ENCODE measurements at places on chromosomes 7 and 10. TPM values are rescaled to one million over a fixed set of nuclear protein-coding genes. Genes with fewer than 3 reads are reported as not detected.

DNA sequence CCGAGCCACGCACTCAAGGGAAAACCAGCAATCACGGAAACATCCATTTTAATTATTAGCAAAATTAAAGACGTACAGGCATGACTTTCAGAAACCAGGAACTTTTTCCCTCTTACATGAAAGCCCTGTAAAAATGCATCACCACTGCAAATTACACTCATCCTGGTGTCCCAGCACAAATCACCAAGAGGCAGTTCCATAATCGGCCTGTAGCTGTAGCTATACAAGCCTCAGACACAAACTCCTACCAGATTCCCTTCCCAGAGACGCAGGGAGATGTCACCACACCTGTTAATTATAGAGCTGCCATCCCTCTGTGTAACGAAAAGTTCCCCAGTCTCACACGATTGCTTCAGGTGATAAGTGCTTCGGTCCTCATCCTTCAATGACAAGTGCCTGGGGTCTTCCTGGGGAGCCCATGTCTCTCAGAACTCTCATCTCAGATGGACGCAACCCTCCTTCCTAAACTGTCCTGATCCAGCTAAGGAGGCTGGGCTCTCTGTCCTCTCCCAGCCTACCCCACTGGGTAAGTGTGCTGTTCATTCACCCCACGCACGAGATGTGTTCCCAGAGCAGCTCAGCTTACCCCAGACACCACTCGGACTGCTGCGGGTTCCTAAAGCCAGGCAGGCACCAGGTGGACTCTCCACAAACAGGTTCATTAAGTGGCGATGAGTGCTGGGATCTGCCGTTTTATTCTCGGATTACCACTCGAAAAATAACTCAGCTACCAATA, 5.9 kb downstream of the FGFR2 start:
- DNase-seq, result no peak

DNA sequence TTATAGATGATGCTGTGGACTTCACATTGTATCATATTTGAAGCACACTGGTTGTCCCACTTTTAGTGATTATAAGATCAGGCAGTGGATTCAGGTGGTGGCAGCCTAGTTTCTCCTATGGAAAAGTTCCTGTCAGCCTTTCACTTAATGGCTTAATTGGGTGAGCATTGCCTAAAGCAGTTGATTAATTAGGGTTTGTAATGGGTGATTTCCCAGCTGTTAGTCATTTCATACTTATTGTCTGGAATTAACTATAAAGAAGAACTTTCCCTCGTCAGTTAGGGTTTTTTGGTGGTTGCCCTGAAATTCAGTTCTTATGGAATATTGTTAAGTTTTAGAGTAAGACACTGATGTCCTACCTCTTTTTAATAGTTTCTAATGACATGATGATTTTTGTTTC, 78.8 kb downstream of the SLC25A40 start:
- DNase-seq, result no peak

GRCh38 chr7:73817121-73817520, 13.7 kb upstream of the CLDN4 start:
- DNase-seq, result no peak

ZNF804B gene
- not detected for total RNA-seq

CCAR1 gene
- 58.0 TPM for total RNA-seq

SPDYE2 gene
- 0.42 TPM for total RNA-seq

CACUL1 gene
- 27.8 TPM for total RNA-seq

OR6V1 gene
- total RNA-seq, result not detected

WNT16 gene
- total RNA-seq, result 0.20 TPM

All from tibial nerve (tissue), 4 donors.